Lung microvascular endothelial cell (primary cell): ENCODE measurements at places on chromosomes 7 and 10. TPM values are rescaled to one million over a fixed set of nuclear protein-coding genes. Genes with fewer than 3 reads are reported as not detected.

DNA sequence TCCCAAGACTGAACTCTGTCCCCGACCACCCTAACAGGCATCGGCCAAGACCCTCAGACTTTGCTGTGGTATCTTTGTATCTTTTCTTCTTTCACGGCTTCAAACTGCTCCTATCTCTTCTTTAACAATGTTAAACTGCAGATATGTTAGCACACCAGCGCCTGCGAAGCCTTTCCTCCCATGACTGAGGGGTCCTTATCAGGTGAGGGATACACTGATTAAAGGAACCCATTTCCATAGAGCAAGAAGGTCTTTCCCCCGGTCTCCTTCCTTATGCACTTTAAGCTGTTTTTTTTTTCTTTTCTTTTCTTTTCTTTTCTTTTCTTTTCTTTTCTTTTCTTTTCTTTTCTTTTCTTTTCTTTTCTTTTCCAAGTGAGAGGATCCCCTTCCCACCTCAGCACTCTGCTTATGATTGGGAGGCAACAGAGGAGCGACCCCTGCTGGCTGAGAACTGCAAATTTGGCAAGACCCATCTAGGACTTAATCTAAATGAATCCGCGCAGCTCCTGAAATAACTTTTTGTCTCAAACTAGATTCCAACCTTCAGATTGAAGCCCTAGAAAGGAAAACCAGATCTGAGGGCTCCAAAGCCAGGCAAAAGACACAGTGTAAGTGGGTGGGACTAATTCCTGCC is 109.9 kb downstream of the ITGB8 start:
- peak; percentile 33 for DNase-seq

DNA sequence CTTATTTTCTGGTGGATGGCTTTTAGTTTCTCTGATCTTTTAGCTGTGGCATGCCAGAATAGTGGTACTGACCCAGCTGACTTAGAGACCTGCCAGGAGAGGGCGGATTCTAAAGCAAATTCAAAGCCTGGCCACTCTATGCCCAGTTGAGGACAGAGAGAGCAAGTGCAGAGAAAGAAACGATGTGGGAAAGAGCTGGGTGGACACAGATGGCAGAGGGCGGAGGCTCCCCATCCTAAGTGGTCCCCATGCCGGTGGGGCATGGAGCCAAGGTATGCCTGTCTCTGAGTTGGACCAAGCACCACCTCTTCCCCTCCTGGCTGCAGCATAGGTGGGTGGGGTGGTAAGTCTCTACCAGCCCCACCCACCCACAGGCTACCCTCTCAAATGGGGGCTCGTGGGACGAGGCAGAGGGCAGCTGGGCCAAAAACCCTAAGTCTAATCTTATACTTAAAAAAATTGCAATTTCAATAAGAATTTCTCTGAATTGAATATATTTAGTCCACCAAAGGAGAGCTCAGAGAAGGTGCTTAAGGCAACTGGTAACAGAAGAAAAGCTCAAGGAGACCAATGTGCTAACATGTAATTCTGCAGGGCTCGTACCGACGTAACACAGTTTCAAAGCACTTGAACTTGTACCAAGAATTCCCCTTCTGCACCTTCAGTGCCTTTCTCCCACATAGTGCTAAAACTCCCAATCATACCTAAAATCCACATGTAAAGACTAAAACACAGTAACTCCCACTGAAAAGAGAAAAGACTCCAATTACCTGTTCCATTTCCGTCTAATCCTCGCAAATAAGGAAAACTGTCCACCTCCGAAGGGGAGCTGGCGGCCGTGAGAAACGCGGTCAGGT is 85.7 kb upstream of the NMT2 start:
- no peak for DNase-seq

CYP2E1 gene
- not detected in 2 replicates for total RNA-seq

RELN gene
- 375 and 1,451 TPM in 2 replicates for total RNA-seq

ABCC2 gene
- total RNA-seq = 0.44 and 0.60 TPM in 2 replicates

SLC29A4 gene
- 0.99 and 1.1 TPM in 2 replicates for total RNA-seq

DNA sequence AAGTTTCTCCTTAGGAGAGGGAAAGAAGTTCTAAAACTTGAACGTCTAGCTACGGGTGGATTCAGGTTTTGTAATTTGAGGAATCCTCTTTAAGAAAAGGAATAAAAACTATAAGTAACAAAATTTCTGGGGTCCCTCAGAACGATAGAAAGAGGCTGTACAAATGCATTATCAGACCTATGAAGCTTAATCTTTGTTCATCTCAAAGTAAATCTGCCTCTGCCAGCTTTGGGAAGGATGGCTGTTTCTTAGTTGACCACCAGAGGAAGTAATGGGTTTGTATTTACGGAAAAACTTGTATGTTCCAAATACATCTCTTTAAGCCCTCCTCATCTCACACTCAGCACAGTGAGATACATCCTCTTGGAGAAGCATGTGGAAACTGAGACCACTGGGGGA is 864 bp downstream of the PSTK start:
- peak; percentile 11 for DNase-seq

GRCh38 chr7:39240864-39241263 is 263.2 kb downstream of the POU6F2 start:
- no peak for DNase-seq

DNA sequence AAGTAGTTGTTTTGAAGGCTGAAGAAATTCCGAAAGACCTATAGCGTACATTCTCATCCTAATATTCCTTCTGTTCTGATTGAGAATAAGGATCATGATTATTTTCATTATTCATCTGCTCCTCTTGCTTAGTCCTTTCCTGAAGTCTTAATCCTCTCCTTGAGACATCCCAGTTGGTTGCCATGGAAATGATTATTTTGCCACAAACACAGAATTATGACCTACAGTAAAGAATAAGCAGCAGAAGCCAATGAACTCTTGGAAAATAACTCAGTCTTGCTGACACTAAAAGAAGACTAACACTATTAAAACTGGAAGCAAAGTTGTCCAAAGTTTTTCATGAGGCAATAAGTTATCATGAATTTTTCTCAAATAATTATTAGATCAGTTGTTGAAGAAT is 47.8 kb upstream of the JAZF1 start:
- no peak for DNase-seq

- no peak for DNase-seq
These were observed 59.7 kb downstream of the SORBS1 start for GRCh38 chr10:95501203-95502094.

GRCh38 chr10:123864923-123865322 is 26.7 kb downstream of the CPXM2 start:
- DNase-seq = no peak

- no peak for DNase-seq
These were observed 4.7 kb downstream of the DNAH11 start for GRCh38 chr7:21547501-21547900.
